ENCODE measurements at places on chromosomes 16 and 17.

- DNase-seq = no peak
Measured at GRCh38 chr17:39627047-39627711, 427 bp downstream of the PPP1R1B start.

DNA sequence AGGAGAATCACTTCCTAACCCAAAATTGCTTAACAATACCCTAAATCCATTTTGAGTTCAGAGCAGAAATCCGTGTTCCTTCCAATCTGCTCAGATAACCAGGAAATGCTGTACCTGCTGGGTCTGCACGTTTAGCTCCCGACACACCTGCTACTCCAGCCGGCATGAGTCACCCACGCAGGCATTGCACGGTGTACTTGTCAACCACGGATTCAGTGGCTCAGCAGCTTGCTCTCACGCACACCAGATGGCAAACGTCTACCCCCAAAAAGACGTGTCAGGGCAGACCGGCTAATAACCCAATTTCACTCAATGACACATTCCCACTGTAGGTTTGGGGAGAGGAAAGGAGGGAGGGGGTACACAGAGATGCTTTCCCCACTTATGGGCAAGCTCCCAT is 468.1 kb downstream of the SOX9 start:
- DNase-seq = no peak

GRCh38 chr16:89056592-89056991 is 37.1 kb upstream of the ACSF3 start:
- no peak for DNase-seq

- DNase-seq = no peak
Measured at GRCh38 chr17:69497161-69497560, 82.7 kb downstream of the MAP2K6 start.

DNA sequence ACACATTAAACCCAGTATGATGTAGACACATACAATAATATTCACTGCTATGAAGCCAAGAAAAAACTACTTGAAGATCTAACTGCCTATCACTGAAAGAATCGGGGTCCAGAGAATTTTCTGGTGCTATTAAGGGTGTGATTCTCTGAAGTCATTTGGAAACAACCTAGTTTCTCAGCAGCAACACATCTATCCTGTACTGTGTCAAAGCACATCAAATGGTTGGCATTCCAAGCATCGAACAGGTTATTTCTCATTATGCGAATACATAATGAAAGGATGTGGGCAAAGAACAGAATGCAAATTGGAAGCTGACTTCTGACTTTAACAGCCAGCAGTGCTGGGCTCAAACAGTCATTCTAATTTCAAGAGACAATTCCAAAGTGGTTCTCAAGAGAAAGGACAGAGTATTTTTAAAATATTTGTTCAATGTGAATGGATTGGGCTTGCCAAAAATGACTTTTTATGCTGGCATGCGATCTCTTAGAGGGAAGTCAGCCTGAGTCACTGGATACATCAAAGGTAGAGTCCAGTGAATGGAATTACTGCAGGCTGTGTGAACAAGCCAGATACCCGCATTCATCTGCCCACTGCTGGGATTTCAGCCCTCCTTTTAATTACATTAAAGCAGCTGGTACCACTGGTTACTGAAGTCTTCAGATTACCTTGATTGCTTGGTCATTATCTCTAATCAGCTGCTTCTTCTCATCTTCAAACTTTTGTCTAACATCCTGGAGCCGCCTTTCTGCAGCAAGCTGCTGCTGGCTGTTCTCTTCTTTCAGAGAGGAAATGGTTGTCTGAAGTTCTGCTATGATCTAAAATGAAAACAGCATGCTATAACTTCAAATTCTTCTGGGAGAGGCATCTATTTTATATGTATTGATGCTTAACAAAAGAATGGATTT is 181.2 kb upstream of the AXIN2 start:
- DNase-seq = no peak

DNA sequence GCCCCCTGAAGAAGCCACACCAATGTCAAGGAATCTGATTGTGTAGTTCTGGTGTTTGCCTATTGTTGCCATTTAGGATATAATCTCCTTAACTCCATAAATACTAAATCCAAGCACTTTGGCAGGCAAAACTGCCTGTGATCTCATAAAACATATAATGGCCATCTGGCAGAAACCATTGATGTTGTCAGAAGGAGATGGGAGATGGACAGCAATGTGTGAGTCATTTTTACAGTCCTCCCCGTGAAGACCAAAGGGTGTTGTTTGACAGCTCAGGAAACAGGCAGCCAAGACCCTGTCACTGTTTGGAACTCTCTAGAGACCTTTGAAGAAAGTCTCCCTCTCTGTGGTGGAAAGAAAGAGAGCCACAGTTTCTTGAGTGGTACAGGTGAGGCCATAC is 454.1 kb downstream of the HS3ST3B1 start:
- no peak for DNase-seq

GRCh38 chr16:4801962-4802658 is at the start of gene ROGDI:
Gene ROGDI (minus strand): TSS chr16:4802633. CDS start chr16:4802571, 62 bp downstream.
- DNase-seq = peak; percentile 77

Data from activated naive CD8-positive, alpha-beta T cell treated with anti-CD3 and anti-CD28 coated beads for 36 hours (primary cell).